Substantia nigra (tissue), 51 donors: ENCODE measurements at places on chromosomes 13 and 19.

DNA sequence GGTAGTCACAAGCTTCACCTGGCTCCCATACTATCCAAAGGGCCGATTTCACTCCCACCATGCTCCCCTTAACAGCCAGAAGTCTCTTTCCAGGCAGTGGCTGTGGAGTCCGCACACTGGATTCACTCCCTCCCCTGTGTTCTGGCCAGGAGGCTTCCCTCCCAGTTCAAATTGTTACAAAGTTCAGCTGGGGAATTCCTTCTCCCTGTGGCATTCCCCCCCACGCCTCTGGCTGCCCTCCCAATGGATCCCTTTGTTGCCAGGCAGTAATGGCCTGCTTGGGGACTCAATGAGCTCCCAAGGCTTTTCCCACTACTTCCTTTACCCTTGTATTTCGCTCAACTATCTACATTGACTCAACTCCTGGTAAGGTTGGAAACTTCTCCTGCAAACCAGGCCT lies 1921.4 kb upstream of the PCDH20 start:
- no peak for DNase-seq

- no peak for DNase-seq
Measured at GRCh38 chr13:64255988-64256387, 2840.3 kb upstream of the PCDH20 start.

DNA sequence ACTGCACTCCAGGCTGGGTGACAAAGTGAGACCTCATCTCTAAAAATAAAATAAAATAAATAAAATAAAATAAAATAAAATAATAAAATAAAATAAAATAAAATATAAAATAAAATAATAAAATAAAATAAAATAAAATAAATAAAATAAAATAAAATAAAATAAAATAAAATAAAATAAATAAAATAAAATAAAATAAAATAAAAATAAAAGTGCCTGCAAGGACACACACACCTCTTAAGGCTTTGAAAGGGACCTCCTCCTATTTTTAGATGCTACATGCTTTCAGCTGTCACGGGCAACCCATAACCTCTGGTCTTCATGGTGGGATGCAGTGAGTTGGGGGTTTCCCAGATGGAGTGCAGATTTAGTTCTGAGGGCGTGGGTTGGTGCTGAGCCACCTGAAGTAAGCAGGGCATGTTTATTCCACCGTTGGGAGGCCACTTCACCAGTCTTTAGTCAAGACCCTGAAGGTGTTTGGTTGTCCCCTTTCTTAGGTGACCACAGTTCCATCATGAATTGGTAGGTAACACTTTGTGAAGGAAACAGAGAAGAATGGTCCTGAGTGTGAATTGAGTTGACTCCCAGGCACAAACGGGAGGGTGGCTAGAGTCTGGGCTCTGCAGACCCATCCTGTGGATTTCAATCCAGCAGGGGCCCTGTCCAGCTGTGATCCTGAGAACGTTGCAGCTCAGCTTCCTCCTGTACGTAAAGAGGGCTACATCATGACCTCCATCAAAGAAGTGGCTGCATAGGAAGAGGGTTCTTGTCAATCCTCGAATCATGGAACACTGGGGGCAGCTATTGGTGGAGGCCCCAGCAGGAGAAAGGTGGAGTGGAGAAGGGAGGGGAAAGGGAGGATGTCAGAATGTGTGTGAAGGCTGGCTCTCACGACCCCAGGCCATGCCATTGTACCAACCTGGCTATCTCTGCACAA lies 234.2 kb downstream of the ZNF536 start:
- DNase-seq = no peak

DNA sequence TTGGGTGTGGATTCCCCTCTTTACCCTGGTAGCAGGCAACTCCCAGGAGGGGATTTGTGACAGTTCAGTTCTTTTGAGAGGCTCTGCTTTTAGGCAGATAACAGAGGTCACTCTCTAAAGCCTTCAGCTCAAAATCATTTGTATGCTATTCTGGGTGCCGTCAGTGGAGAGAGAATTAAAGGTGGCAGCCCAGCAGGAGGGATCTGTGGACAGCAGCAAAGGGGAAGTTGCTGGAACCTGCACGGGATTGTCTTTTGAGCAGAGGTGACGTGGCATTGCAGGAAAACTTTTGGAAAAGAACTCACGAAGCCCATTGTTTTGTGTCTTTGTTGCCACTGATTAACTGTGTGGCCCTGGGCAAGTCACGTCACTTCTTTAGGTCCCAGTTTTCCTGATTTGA lies 62.4 kb upstream of the C1QTNF9 start:
- DNase-seq = no peak

GRCh38 chr19:47456721-47457474 lies 14.8 kb downstream of the SLC8A2 start:
- DNase-seq = no peak

- DNase-seq = no peak
Measured at GRCh38 chr19:49414256-49414655, 9.0 kb downstream of the PTH2 start.

DNA sequence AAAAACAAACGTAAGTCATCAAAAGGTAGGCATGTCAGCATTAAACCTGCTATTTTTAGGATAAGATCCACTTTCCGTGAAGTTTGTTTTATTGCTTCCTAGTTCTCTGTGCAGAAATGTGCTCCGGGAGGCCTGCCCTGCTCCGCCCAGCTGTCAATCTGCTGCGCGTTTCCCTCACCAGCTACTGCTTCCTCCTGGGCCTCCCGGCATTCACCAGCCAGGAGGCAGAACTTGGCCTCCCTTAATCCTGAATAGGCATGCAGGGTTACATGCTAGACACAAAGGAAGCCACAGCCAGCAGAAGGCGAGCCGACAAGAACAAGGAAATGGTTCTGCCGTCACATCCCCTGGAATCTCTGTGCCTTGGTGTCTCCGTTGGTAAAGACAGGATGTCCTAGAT lies 386.2 kb downstream of the IRS2 start:
- no peak for DNase-seq

GRCh38 chr13:46100191-46100815 lies 4.5 kb downstream of the CPB2 start:
- no peak for DNase-seq

DNA sequence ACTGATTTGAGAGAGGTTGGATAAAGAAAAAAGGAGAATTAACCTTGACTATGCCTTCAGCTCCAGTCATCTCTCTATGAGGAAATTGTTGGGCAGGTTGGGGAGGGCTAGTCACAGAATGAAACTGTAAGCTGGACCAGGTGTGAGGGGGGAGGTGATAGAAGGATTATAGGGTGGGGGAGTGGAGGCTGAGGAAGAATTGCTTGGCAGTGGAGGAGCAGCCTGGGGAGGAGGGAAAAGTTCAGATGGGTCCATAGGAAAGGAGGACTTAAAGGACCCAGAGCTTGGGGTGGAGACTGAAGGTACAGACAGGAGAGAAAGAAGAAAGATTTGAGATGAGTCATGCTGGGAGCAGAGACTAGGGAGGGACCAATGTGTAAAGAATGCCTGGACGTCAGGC lies 8.2 kb upstream of the ZNF431 start:
- no peak for DNase-seq

DNA sequence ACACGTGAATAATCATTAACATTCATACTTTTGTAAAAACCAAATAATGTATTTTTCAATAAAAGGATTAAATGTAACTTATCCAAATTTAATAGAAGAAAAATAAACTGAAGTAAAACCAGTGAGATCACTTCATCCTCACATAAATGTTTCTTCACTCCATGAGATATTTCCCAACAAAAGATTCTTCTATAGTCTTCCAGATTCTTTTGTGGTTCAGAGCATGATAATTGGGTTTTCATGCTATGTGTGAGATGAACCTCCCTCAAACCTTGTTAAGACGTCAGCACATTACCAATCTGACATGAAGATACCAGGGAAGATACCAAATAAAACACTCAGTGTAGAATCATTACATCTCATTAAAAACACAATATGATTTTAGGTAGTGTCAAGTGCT lies 62.9 kb upstream of the OXGR1 start:
- DNase-seq = no peak

GRCh38 chr13:88544836-88545235 lies 873.7 kb downstream of the SLITRK5 start:
- DNase-seq = no peak

DNA sequence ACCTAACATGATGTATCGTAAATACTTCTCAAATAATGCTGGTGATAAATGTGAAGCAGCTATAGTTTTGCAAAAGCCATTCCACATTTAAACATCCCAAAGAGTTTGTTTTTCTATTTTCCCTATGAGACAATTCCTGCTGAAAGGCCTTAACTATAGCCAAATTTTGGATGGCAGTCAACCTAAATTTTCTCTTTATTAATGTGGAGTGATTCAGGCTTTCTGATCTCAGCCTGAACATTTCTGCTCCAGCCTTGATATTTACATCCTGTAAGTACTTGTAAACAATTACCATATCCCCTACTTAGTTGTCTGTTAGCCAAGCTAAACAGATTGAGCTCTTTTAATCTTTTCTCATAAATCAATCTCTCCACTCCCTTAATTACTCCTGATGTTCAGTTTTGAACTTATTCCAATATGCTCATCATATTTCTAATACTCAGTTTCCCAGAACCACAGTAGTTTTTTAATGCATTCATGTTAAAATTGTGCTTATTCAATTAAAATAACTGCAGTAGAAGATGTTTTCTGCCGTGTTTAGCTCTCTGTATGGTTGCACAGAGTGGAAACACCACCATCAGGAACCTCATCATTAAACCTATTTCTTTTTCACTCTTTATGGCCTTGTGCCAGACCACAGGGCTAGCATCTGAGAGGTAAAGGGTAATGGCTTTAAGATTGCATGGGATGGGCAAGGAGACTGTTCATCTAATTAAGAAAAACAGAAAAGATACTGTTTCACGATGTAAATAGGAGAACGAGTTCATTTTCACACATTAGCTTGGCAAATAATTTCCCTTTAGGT lies 1235.2 kb upstream of the SLC10A2 start:
- DNase-seq = no peak

DNA sequence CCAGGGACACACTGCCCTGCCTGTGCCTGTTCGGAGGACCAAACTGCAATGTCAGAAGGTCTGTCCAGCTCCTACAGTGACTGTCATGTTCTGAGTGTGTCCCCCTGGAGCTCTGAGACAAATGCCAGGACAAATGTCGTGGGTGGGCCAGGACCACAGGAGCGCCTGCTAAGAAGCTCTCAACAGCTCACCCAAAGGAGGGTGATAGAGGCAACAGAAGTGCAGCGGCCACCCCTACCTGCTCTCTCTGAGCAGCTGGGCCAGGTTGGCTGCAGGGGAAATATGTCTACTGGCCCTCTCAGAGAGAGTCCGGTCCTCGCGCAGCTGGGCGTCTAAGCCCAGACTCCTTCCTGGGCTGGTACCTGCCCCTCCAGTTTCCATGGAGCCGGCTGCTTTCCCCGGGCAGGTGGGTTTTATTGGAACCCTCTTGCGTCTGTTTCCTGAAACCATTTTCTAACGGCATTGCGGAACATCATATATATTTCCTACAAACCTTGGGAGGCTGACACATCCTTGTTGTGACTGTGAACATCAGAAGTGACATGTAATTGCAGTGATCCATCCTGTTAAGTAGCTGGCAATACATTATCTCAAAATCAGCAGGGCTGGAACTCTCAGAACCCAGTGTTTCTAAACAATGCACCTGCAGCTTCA lies 78.1 kb downstream of the CHST8 start:
- no peak for DNase-seq

DNA sequence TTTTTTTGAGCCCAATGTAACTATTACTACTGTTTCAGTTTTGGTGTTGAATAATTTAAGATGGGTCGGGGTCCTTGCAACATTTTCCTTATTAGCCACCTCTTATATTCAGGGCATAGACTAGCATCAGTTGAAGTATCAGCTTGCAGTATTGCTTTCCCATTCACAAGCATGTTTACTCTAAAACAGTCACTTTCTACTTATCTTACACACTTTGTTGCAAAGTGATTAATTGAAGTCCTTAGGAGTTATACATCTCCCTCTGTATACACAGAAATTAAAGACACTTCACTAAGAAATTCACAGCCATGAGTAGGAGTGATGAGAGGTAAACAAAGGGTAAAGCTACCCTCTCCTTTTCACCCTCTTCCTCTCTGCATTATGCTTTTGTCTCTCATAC lies 27.6 kb downstream of the SLAIN1 start:
- no peak for DNase-seq

GRCh38 chr19:1082928-1083816 lies 12.0 kb downstream of the POLR2E start:
- no peak for DNase-seq

GRCh38 chr19:48147597-48148175 lies 22.5 kb downstream of the LIG1 start:
- DNase-seq = no peak

GRCh38 chr13:25633093-25633492 lies 261.3 kb downstream of the ATP8A2 start:
- no peak for DNase-seq

DNA sequence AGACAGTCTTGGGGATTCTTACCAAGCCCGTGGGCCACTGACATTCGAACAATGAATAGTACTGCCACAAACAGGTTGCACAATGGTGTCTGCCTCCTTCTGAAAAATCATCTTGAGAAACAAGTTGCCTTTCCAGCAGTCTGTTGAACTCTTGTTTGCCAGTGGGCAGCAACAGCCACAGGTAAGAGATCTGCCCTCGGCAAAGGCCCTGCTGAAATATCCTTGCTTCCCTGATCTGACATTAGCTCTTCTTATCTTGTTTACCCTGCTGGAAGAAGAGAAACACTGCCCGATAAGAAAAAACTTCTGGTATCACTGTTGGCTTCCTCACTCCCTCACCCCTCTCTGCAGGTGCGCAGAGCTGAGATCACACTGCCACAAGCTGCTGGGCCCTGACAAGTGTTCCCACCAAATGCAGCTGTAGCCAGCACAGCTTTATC lies 2.0 kb downstream of the DOCK9 start:
- no peak for DNase-seq

GRCh38 chr13:35252536-35253205 lies 223.8 kb downstream of the MAB21L1 start:
- no peak for DNase-seq

GRCh38 chr13:66207610-66208009 lies 1022.5 kb downstream of the PCDH9 start:
- DNase-seq = no peak

- DNase-seq = no peak
Measured at GRCh38 chr19:50377051-50377461, 799 bp downstream of the NR1H2 start.

- DNase-seq = no peak
Measured at GRCh38 chr19:42174958-42175734, 42.3 kb downstream of the DEDD2 start.

- DNase-seq = no peak
Measured at GRCh38 chr13:52158629-52159158, 703 bp downstream of the NEK3 start.

DNA sequence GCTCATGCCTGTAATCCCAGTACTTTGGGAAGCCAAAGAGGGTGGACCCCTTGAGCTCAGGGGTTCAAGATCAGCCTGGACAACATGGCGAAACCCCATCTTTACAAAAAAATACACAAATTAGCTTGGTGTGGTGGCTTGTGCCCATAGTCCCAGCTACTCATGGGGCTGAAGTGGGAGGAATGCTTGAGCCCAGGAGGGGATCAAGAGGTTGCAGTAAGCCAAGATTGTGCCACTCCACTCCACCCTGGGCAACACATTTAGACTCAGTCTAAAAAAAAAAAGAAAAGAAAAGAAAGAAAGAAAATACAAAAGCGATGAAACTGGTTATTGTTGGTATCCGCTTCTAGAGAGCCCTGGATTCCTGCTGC lies 597.4 kb downstream of the UQCRFS1 start:
- no peak for DNase-seq
